ENCODE measurements at places on chromosomes 1 and 21.

DNA sequence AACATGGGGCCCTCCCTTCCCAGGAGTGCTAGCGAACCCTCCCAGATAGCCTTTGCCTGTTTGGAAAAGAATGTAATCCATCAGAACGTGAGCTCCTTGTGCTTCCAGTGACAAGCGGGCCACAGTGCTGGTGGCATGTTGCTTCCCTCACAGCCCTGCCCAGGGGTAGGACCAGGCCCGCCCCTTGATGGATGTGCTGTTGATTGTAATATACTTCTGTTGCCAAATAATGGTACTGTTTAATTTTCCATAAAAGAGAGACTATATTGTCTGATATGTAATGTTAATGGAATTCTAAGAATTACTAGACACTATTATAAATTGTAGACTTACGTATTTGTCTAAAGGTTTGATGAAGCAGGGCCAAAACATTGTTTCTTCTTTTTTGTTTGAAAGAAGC lies 16.4 kb downstream of the ATP5PO start:
- DNase-seq: no peak

GRCh38 chr1:169491845-169492281 lies 6.1 kb upstream of the SLC19A2 start:
- peak; percentile 68 for DNase-seq

DNA sequence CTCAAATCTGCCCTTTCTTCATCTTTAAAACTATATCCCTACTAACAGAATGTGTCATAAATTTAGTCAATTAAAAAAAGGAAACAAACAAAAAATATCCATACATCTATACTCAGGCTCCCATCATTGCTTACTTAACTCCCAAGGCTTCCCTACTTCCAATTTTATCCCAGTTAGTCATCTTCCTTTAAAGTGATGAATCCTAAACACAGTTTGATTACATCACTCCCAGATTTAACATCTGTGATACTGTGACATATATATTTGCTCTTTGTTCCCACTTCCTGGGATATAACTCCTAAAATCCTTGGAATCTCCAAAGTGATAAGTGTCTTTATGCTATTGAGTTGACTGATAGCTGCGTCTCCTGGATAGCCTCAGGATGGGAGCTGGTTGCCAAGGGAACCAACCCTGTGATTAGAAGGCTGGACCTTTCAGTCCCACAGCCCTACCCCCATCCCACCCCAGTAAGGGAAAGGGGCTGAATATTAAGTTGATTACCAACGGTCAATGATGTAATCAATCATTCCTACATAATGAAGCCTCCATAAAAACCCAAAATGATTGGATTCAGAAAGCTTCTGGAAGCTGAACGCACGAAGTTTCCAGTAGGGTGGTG lies 21.6 kb downstream of the GLMN start:
- no peak for DNase-seq

- DNase-seq: no peak
Observed at GRCh38 chr1:56397811-56398231, 181.5 kb downstream of the PLPP3 start.

- DNase-seq: no peak
Observed at GRCh38 chr1:167987174-167987573, 50.3 kb upstream of the MPC2 start.

DNA sequence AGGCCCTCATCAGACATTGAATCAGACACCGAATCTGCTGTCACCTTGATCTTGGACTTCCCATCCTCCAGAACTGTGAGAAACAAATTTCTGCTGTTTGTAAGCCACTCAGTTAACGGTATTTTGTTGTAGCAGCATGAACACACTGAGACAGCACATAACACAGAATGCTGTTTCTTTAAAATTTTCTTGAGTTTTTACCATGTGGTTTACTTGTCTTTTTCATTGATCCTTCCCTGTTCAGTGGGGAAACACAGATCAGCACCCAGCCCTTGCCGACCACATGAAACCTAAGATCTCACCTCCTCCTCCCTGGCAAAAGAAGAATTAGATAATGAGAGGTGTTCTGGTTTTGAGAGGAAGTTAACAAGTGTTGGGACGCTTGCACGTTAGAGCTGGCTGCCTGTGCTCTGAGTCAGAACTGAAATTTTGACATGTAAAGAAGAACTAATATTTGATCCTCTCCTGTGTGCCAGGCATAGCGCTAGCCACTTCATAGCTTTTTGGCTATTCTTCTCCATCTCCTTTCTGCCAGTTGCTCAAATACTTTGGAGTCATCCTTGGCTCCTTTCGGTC lies 179.6 kb downstream of the DHRS3 start:
- peak; percentile 60 for DNase-seq

- no peak for DNase-seq
Observed at GRCh38 chr1:43666608-43667007, 16.7 kb downstream of the KDM4A start.

DNA sequence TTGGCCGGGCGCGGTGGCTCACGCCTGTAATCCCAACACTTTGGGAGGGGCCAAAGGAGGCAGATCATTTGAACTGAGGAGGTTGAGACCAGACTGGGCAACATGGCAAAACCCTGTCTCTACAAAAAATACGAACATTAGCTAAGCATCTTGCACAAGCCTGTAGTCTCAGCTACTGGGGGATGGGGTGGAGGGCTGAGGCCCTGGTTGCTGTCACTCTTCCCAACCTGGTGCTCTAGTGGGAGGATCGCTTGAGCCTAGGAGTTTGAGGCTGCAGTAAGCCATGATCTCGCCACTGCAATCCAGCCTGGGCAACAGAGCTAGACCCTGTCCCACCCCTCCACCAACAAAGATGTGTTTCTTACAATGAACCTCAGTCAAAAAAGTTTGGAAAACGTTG lies 2.8 kb downstream of the PHGDH start:
- no peak for DNase-seq

GRCh38 chr1:1625824-1626206 lies 6.2 kb upstream of the MMP23B start:
- no peak for DNase-seq

DNA sequence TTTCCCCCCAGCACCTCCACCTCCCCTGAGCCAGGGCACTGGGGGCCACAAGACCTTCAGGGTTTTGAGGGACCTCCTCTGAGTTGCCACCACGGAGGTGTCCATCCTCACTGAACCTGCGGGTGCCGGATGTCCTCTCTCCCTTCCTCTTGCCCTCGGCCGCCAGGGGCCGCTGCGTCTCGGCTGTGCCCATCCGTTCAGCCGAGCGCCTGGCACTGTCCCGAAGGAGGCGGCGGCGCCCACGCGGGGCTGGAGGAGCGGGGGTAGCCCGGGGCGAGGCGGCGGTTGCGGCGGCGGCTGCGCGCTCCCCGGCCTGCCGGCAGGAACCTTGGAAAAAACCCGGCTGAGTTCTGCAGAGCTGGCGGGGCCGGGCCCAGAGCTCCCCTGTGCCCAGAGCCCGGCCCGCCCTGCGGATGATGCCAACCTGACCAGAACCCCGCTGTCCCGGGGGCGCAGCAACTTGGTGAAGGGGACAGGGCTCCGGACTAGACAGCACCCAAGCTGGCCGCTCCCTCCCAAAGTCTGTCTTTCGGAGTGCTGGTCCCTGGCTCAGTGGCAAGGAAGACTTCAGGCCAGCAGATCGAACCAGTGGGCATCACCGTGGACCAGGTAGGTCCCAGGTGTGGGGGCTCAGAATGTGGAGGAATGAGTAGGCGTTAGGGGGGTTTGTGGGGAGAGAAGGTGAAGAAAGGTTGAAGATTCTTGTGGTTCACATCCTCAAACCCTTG lies 3.7 kb upstream of the PPM1J start:
- peak; percentile 87 for DNase-seq

DNA sequence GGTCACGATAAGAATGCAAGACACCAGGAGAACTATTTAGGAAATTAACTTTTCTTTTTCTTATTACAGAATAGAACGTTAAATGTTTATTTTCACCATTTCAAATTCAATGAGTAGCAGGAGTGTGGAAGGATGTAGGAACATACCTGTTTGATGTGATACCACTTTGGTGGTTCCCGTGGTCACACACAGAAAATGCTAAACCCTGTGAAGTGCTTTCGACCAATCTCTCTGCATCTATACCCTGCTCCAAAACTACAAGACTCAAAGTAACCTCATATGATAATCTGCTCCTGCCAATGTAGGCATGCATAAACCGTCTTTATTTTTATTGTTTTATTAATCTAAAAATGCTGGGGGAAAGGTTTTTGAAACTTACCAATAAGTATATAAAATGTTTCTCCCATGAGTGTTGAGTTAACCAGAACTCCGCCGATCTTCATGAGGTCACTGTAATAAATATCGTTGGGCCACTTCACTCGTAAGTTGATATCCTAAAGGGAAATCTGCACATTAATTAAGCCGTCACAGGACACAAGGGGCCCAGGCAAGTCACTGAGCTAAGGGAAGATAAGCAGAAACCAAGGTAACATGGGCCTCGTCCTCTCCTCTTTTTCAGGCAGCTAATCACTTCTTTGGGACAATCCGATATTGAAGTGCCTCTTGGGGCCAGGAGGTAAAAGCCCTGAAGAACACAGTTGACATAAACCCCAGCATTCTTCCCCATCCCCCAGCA lies 60.6 kb downstream of the SIM2 start:
- no peak for DNase-seq

- DNase-seq: no peak
Observed at GRCh38 chr1:197865809-197866208, 36.6 kb upstream of the C1orf53 start.

- DNase-seq: peak; percentile 37
Observed at GRCh38 chr1:183567584-183567983, 22.7 kb downstream of the NCF2 start.

GRCh38 chr1:92992877-92993276 lies 31.6 kb upstream of the DIPK1A start:
- no peak for DNase-seq

DNA sequence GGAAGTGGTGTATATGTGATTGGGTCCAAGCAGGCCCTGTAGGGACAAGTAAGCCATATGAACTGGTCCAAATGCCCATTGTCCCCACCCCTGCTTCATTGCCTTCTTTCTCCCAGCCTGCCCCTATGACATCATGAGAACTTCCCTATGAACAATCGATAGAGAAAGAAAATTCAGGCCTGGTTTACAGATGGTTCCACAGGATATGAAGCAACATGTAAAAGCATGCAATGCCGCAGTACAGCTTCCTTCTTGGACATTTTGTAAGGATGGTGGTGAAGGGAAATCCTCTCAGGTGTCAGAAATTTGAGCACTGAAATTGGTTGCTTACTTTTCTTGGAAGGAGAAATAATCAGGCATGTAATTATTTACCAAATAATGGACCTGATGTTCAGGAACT lies 581.7 kb downstream of the MRPL39 start:
- no peak for DNase-seq

GRCh38 chr1:84370266-84370665 lies 28.0 kb upstream of the DNASE2B start:
- DNase-seq: no peak

DNA sequence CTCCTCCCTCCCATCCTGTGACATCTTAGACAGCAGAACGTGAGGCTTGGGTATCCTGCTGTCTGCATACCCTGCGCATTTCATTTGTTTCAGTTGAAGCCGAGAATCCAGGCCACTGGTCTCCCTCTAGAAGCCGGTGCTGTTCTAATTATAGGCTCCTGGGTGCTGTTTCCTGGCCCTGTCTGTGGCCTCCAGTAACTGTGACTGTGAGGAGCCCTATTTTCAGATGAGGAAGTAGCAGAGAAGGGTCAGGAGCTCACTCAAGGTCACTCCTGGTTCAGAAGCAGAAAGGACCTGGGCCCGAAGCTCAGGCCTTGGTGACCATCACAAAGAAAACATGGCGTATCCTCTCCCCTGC lies 24.0 kb downstream of the COQ8A start:
- no peak for DNase-seq

GRCh38 chr1:88973520-88974137 lies 18.8 kb downstream of the KYAT3 start:
- DNase-seq: no peak

DNA sequence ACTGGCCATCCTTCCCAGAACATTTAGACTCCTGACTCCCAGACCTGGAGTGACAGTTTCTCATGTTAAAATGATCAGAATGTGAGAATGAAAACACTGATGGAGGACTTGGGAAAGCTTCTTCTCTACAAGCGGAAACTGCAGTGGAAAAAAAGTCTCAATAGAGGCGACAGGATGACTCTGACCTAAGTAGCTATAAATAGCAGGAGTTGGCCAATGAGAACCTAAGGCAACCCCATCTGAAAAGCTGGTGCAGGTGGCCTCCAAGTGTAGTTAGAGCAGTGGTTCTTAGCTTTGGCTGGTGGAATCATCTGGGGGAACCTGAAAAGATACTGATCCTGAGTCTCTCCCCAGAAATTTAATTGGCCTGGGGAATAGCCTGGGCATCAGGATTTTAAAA lies 44.2 kb upstream of the EXOSC10 start:
- DNase-seq: peak; percentile 8

DNA sequence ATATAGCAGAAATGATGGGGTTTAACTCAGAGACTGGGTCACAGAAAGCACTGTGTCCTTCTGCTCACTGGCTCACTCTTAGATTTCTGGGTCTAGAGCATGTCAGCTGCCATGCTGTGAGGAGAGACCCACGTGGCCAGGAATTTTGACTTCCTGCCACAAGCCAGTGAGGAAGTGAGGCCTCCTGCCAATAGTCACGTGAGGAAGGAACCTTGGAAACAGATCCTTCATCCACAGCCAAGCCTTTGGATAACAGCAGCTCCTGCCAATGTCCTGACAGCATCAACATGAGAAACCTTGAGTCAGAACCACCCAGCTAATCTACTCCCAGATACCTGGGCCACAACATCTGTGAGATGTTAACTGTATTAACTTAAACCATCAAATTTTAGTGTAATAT lies 114.5 kb upstream of the PLPPR5 start:
- DNase-seq: no peak

- no peak for DNase-seq
Observed at GRCh38 chr1:222042120-222042519, 300.2 kb upstream of the DUSP10 start.

DNA sequence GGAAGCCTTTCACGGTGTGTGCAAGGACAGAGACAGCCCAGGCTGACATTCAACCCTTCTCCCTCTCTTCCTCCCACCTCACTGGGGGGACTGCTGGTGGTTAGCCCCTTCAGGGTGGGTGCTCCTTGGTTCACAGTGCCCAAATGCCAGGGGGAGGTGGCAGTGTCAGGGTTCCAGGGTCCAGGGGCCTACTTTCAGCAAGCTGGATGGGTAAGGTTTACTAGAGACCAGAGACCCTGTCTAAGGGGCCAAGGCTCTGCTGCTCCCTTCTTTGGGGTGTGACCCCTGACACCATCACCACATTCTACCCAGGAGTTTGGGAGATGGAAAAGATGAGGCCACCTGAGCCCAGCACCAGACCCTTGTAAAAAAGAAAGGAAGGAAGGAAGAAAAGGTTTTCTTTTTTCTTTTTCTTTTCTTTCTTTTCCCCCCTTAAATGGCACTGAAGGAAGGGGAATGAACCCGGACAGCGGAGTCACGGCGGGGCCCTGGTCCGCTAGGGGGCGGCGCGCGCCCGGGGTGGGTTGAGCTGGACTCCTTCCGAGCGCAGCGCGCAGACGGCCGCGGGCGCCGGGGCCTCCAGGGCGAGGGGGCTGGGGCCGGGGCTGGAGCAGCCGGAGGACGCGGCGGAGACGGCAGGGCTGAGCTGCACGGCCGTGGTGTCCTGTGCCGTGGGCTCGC lies 18.8 kb downstream of the KNCN start:
- DNase-seq: peak; percentile 76

GRCh38 chr1:155012026-155012546 lies 9.5 kb downstream of the ZBTB7B start:
- peak; percentile 69 for DNase-seq
